ENCODE measurements at places on chromosomes 1 and 21.
A peak's percentile ranks its signal among the peaks of the same experiment; 100 is the strongest.

DNA sequence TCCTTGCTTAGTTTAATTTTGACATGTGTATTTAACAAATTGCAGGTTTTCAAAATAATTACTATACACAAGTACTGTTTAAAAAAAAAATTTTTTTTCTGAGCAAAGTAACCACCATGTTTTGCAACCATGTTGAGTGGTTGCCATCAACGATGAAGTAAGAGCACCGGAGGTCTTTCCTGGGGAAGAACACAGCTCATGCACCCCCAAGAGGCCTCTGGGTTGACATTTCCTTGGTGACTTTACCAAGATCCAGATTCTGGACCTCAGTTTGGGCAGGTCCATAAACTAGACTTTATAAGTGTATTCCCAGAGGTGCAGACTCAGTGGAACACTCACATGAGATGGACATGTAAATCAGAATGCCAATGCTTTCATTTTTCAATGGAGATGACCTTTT, 36.8 kb upstream of the RALGPS2 start:
- no peak for DNase-seq

DNA sequence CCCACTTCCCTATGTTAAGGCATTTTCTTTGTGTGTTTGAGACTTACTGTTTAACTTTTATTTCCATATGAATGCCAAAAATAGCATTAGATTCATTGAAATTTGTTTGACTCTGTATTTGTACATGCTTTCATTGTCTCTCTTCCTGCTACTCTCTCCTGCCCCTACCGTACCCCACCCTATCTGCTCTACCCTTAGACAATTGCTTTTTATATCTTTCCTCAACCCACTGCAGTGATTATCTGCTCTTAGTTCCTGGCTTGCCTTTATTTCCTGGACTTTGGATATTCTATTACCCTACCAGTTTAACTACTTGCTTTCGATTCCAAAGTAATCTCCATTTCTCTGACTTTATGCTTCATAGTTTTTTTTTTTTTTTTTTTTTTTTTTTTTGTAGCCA, 10.5 kb downstream of the RAVER2 start:
- DNase-seq: no peak

GRCh38 chr1:10386761-10387676, 11.8 kb upstream of the PGD start:
- no peak for DNase-seq

GRCh38 chr1:10980094-10980577, 32.3 kb upstream of the TARDBP start:
- DNase-seq: no peak

- no peak for DNase-seq
Observed at GRCh38 chr1:38289034-38289433, 242.4 kb upstream of the POU3F1 start.

GRCh38 chr1:30965924-30966599, 57.5 kb upstream of the SDC3 start:
- DNase-seq: no peak

DNA sequence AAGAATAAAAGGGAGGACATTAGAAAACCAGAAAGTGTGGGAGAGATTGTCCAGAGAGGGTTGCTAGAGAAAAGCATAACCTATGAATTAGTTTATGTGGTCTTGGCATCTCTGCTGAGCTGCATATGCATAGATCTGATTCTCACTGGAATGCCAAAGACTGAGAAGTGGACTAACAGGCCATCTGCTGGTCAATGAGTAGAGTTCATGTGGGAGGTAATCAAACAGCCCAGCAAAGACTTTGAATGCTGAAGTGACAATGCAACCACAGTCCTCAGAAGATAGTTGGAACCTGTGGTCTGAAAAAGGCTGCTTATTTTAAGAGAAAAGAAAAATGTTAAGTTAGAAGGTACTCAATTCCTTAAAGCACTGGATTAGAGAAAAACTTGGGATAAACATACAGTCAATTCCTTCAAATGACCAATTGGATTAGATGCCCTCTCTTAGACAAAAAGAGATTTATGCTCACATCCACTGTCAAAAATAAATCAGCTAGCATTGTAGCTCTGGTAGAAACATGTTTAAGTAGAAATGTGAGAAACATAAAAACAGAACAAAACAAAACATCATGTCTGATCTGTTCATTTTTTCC, 382.8 kb downstream of the AMY1C start:
- no peak for DNase-seq

GRCh38 chr1:19814681-19815503, at the start of gene RNF186:
Gene RNF186 (minus strand): TSS chr1:19815283. CDS start chr1:19815101, 182 bp downstream.
- no peak for DNase-seq

DNA sequence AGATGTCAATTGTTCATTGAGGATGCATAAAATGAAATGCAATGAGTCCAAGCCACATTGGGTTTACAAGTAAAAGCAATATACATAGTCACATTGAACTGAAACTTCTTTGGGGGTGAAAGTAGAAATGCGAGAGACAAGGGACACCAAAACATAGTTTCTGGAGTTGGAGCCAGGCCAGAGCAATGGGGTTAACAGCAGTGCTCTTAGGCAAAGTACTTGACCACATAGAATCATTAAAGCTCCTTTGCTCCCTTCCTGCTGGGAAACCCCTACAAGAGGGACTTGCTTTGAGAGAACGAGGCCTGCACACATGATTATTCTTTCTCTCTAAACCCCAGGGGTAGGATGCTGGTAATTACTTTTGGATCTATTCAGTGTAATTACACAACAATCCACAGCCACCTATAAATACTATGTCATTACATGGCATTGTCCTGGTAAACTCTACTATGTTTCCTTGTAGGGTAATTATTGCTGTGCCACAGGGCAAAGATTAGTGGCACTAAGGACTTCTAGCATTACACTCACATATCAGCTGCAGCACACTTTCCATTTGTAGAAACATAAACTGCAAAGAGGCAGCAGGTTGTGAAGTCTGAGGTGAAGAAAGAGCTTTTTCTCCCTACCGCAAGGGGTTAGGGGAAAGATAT, 421.6 kb upstream of the PBX1 start:
- DNase-seq: no peak

DNA sequence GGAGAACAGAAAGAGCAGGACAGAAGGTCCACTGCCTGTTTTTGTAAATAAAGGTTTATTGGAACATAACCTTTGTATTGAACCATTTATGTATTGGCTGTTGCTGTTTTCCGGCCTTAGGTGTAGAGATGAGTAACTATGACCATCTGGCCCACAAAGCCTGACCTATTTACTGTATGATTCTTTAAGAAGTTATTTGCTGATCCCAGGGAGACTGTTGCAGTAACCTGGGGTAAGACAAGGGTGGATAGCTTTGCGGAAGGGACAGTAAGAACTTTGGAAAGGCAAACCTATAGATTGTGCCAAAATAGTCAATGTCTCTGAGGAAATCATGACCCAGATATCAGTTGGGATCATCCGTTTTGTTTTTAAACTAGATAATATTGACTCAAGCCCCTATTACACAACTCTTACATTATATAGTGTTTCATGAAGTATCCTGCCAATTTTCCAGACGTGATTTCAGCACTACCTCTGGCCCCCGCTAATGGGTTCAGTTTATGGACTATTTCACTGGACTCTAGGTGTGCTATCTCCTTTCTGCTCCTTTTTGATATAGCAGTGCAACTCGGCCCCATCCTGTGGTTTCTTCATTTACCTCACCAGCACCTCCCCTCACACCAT, 20.8 kb upstream of the TLCD4 start:
- no peak for DNase-seq

DNA sequence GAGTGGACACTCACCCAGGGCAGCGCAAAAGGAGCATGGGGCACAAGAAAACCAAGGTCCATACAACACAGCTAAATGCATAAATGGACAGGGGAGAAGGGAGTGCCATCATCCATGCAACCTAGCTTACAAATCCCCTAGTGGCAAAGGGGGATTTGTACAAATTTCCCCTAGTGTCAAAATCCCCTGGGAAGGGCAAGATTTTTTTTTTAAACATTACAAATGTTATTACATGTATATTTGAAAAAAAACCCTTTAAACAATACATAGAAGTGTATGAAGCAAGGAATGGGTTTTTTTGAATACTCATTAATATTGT, 89.6 kb upstream of the IVNS1ABP start:
- DNase-seq: no peak

DNA sequence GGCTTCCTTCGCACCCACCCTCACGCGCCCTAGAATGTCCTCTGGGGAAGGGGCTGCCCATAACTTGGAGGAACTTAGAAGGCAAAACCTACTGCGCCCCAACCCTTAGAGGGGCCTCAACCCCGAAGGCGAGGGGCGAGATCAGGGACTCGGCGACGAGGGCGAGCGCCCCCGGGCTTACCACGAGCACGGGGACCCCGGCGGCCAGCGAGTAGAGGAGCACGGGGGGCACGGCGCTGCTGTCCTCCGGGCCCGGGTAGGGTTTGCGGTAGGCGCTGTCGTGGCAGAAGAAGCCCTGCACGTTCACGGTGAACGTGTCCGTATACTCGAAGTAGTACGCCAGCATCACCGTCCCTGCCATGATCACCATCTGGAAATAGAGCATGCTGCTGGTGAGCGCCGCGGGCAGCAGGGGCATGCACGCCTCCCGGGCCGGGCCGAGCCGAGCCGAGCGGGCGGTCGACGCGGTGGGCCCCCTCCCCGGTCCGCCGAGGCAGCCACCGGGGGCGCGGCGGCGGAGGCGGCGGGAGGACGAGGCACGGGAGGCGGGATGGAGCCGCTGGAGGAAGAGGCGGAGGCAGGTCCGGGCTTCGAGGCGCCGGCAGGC, 304 bp downstream of the PLPPR5 start:
- peak; percentile 10 for DNase-seq

DNA sequence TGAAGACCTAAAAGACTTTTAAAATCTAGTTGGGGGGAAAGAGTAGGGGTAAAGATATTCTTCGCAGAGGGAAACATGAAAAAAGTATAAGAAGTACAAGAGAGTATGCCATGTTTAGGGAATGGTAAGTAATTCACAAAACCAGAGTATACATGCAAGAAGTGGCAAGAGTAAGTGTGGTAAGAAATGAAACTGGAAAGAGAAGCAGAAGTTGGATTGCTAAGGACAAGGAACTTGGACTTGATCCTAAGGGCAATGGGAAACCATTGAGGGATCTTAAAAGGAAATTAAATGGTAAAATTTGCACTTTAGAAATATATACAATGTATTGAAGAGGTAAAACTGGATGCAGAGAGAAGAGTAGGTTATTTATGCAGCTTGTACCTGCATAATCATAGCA, 9.2 kb upstream of the ZNF644 start:
- DNase-seq: no peak

DNA sequence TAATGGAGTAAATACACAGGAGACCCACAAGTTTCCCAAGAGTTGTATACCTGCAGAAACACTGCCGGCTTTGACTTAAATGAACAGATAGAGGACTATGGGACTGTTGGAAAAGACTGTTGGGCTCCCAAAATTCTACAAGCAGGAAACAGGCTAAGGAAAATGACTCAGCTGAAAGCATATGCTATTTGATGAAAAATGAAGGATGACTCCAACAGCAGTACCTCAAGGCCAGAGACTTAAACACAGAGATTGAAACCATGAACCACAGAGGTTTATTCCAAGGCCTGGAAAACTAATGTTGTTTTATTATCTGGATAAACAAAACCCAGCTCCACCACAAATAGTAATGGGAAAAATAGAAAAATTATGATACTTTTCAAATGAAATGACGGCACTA, 187.7 kb downstream of the TNFSF18 start:
- no peak for DNase-seq

- peak; percentile 29 for DNase-seq
Observed at GRCh38 chr1:21651214-21652042, 17.7 kb downstream of the RAP1GAP start.

GRCh38 chr1:67956116-67956515, 94.3 kb downstream of the DIRAS3 start:
- no peak for DNase-seq

GRCh38 chr1:85576642-85577418, 3.7 kb upstream of the CCN1 start:
- peak; percentile 50 for DNase-seq

GRCh38 chr1:51660580-51660979, 43.7 kb downstream of the OSBPL9 start:
- no peak for DNase-seq

DNA sequence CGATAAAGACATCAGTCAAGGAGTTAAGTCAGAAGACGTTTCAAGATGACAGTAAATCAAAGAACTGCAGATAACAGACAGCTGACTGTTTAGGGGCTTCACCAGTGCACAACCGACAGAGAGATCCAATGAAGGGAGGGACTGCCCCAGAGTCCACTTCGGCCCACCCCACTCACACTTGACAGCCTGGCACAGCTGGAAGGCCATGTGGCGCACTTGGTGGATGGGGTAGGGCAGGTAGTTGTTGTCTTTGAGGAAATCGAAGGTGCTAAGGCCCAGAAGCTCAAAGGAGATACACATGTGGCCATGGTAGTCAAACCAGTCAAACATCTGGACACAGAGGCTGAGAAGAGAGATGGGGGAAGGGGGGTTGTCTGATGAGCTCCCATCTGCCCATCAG, 4.4 kb upstream of the SCAMP3 start:
- no peak for DNase-seq

GRCh38 chr1:154707901-154708463, 100.0 kb upstream of the ADAR start:
- DNase-seq: no peak

DNA sequence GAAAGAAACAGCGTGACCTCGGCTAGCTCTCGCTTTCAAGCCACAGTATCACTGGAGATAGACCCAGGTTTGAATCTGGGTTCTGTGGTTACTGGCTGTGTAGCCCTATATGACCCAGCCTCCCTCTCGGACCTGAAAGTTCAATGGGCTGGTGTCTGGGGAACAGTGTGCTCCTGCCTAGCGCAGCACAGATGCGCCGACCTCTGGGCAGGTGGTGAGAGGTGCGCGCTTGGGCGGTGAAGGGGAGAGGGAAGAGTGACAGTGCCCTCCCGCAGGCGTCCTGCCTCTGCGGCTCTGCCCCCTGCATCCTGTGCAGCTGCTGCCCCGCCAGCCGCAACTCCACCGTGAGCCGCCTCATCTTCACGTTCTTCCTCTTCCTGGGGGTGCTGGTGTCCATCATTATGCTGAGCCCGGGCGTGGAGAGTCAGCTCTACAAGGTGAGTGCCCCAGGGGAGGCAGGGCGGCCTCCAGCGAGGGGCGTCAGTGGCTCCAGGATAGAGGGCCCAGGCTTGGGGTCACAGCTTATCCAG, 10.5 kb downstream of the SERINC2 start:
- no peak for DNase-seq

- DNase-seq: no peak
Observed at GRCh38 chr1:180926164-180926981, 13.7 kb downstream of the KIAA1614 start.

- DNase-seq: no peak
Observed at GRCh38 chr21:24290151-24290833, 1317.0 kb downstream of the MRPL39 start.

Data from stimulated activated CD4-positive, alpha-beta T cell treated with anti-CD3 and anti-CD28 coated beads, Interleukin-4, amount 100 ng/mL, for 48 hours (primary cell).